NCI-H2081 (cell line): ENCODE measurements at places on chromosomes 5 and 9.

GRCh38 chr5:159041444-159042198 lies 58.1 kb downstream of the EBF1 start:
- no peak for DNase-seq

GRCh38 chr5:99034336-99034735 lies 105.5 kb upstream of the CHD1 start:
- no peak for DNase-seq

DNA sequence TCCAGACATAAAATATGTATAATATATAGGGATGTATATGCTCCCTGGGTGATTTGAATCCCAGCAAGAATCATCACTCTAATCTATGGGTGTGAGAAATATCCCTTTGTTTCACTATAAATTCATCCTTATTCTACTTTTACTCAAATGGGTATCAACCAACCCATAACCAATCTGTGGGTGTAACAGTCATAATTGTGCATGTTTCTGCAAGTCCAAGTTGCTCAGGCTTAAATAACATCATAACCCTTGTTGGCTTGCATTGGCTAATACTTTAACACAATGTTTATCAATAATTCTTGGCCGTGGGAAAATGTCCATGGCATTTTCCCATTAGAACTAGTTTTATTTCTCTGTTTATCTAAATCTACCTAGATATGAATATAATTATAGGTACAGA lies 530.5 kb upstream of the TLE4 start:
- DNase-seq, result no peak

GRCh38 chr5:137815202-137815990 lies 52.3 kb upstream of the MYOT start:
- no peak for DNase-seq

DNA sequence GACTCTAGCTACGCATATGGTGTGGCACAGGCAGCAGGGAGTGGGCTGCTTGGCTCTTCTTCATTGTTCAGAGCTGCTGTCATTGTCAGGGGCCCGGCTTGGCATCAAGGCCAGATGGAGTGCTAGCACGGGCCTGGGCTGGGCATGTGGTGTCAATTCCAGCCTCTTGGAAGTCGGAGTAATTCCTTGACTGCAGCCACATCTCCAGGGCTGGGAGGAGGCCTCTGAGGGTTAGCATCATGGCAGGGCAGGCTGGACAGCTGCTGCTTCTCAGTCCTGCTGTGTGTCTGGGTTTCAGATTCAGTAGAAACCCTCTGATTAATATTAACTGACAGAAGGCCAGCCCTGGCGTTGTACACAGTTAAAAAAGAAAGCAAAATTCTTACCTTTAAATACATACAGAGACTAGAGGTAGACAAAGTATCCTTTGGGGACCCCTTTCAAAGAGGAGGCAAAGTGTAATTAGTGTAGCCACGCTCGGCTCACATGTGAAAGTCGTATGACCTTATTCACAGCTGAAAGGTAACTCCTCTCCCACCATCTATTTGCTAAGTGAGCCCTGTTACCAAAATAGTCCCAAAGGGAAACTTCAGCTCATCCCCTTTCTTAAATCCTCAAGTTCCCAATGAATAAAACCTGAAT lies 126.4 kb downstream of the DOCK2 start:
- no peak for DNase-seq

DNA sequence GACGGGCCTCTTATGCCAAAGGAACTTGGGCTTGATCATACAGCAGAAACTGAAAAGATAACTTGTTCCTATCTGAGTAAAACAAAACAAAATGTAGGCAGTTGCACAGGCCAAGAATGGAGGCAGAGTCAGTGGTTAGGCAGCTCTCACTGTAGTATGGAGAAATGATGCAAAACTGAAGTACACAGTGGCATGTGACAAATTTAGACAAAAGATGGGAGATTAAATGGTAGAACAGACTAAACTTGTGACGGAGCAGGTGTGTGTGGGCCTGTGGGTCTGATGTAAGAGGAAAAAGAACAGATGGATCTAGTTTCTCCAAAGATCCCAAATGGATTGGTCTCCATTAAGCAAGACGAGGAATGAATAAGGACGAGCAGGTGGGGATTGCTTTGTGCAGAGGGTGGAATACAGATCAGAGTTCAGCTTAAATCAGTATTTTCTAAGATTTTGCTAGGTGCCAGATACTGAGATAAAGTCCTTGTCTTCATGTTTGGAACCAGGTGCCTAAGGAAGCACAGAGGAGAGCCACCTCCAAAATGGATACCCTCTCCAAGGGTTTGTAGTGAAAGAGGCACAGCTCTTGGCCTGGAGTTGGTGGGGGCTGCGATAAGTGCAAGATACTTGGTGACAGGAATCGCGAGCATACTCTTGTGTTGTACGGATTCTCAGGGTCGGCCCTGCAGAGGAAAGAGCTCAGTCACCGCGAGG lies 722 bp upstream of the DCP2 start:
- DNase-seq, result no peak

GRCh38 chr9:122197426-122197825 lies 31.3 kb downstream of the LHX6 start:
- DNase-seq, result peak; percentile 60

DNA sequence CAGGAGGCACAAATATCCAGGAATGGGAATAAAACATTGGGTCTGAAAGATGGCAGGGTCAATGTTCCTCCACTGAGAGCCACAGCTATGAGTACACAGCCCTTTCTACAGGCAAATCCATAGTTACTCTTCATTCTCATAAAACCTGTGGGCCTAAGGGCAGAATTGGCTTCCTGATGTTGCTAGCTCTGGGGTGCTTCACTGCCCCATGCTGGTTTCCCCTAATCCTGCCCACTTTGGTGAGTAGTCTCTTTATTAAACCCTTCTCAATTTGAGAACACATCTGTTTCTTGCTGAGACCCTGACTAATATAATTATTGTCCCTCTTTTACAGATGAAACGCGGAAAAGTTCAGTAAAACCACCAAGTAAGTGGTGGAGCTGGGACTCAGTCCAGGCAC lies 66.3 kb upstream of the RAI14 start:
- DNase-seq, result no peak

- DNase-seq, result peak; percentile 8
These were observed 142.7 kb upstream of the IER5L start for GRCh38 chr9:129320575-129321285.
